NCI-H748 treated with DMSO at 0.1 percent for 48 hours (cell line): ENCODE measurements at places on chromosomes 11 and 22.

GRCh38 chr11:65416841-65417701, 5.5 kb upstream of the NEAT1 start:
- DNase-seq, result no peak

DNA sequence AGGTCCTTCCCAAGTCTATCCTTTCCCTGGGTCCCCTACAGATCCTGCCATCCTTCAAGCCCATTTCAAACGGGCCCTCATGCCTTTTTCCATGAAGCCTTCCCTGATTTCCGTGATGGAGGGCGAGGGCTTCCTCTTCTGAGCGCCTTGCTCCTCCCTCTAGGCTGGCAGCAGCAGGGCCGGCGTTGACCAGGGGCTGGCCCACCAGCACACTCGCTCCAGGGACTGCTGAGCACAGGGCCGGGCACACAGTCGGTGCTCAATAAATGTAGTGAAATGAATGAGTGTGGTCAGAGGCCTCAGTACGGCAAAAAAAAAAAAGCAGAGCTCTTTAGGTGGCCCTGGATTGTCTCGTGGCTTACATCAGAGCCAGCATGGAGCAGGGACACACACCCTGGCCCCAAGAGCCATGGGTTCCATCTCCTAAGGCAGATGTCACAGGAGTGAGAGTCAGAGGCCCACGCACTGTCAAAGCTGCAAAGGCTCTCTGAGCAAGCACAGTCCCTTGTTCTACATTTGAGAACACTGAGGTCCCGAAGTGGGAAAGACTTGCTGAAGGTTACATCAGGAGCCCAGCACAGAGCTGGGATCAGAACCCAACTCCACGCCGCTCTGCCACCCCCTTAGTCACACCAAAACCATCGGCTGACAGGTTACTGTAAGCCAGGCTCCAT, 3.1 kb downstream of the IL2RB start:
- DNase-seq, result no peak

DNA sequence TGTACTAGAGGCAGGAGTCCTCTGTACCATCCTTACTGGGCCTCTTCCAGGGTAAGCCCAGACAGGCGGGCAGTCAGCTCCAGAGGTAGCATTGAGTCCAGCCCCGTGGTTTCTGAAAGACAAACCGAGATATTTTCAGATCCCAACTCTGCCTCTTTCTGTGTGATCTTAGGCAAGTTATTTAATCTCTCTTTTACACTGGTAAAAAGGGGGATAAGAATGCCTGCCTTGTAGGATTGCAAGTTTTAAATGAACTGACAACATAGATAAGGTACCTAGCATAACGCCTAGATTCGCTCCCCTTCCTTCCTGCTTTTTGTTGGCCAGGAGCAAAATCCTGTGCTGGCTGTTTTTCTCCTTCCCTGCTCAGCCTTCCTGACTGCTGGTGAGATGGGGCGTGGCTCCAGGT, 56.4 kb upstream of the NNMT start:
- no peak for DNase-seq

DNA sequence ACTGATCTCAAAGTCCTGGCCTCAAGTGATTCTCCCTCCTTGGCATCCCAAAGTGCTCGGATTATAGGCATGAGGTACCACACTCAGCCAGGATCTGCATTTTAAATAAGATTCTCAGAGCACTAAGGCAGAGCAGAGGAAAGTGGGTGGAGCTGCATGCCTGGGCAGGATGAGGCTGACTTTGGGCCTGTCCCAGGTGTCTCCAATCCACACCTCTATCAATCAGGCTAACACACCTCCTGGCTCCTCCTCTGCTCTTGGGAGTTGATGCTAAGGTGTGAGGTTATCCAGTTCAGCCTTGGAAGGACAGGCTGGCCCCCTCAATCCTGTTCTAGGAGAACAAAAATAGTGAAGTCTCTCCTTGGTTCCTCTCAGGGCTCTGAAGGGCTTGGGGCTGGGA, 30.2 kb upstream of the P2RY2 start:
- DNase-seq, result no peak

GRCh38 chr11:75508051-75508561, 17.6 kb downstream of the GDPD5 start:
- no peak for DNase-seq

- DNase-seq, result no peak
Measured at GRCh38 chr22:47280301-47280700, 517.9 kb downstream of the TBC1D22A start.

DNA sequence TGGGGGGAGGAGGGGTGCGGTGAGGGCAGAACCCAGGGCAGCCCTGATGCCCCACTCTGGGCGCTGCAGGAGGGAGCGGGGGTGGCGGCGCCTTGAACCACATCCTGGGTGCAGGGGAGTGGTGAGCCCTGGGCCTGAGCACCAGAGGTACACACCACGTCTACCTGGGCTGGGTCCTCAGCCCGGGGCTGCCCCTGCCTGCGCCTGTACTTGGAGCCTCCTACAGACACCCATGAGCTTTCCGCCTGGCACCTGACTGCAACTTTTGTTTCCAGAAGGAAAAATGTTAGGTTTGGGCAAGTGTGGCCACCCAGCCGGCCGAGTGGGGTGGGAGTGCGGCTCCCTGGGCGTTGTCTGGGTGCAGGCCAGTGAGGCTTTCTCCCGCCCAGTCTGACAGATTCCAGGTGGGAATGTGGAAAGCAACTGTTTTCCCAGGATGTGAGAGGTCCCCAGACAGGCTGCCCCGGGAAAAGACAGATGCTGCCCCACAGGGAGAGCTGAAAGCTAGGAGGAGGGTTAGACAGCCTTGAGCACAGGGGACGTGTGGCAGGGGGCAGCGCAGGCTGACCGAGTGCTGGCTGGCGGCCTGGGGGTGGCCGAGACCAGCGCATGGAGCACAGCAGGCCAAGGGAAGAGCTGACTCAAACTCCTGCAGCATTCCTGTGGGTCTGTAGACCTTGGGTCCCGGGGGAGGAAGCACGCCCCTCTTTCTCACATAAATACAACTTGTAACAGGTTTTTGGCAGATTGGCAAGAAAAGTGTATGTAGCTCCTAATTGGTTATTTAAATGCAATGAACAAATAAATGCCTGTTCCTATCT, 44.1 kb downstream of the GNB1L start:
- DNase-seq, result no peak

DNA sequence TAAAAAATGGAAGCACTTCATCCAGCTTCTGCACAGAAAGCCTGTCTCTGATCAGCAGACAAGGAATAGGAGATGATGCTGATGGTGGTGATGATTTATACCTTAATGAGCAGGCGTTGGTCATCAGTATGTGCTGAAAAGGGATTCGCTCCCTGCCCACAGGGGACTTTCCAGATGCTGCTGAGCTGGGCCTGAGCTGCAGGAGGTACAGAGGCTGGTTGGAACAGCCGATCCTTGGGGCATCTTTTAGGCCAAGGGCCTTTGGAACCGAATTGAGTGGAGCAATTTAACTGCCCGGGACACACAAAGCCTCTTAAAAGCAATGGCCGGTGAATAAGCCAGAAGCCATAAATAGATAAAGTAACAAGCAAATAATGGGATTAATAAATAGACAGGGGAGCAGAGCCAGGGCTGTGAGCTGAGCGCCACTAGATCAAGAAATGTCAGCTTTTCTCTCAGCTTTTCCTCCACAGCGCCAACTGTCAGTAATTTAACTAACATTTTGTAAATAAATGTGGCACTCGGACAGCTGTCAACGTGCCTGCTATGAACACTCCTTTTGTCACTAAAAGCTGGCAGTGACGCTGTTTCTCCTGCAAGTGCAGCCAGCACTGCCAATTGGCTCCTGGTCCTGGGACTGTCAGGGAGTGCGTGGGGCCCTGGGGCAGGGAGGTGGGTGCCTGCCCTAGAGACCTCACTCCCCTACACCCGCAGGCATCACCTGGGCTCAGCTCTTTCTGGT, 562.3 kb downstream of the NTM start:
- DNase-seq, result peak; percentile 9

DNA sequence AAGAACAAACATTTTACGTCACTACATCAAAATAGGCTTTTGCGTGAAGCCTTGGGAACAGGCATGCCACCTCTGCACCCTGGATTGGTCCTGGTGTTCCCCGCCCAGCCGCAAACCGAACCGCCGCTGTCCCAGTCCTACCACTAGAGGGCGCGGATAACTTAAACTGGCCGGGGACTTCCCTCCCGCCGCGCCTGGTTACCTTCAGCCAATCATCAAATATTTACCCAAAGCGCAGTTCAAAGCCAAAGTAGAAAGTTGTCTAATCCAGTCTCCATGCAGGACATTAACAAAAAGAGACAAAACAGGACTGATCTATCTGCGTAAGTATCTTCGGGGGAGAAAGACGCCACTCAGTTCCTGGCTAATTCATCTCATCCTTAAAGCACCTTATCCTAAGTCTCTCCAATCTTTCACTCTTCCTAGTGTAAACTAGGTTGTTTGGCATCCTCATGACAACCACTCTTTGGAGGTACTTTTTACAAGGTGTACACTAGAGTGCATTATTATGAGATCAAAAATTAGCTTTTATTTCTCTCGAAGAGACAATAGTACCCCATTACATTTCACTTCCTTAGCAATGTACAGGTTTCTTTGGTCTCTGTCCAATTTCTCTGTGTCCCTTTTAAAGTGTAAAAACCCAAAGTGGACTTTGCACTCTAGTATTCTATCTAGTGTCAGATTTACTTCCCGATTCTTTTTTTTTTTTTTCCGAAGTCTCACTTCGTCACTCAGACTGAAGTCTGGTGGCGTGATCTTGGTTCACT, 3.9 kb upstream of the CRY2 start:
- DNase-seq, result peak; percentile 86

DNA sequence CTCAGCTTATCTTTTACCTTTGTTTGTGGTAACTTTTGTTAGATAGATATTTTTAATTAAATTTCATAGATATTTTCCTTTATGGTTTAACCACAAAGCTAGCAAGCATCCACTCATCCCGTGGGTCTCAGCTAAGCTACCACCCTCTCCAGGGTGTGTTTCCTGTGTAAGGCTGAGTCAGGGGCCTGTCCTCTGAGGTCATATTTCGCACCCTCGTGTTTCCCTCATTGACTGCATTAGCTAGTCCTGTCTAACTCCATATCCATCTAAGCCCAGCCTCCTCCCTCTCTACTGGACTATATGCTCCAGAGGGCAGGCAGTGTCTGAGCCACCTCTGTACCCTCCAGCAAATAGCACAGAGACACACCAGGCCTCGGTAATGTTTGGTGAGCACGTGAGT, 16.7 kb downstream of the XRRA1 start:
- DNase-seq, result no peak
